ENCODE measurements at places on chromosomes 6 and 20.

DNA sequence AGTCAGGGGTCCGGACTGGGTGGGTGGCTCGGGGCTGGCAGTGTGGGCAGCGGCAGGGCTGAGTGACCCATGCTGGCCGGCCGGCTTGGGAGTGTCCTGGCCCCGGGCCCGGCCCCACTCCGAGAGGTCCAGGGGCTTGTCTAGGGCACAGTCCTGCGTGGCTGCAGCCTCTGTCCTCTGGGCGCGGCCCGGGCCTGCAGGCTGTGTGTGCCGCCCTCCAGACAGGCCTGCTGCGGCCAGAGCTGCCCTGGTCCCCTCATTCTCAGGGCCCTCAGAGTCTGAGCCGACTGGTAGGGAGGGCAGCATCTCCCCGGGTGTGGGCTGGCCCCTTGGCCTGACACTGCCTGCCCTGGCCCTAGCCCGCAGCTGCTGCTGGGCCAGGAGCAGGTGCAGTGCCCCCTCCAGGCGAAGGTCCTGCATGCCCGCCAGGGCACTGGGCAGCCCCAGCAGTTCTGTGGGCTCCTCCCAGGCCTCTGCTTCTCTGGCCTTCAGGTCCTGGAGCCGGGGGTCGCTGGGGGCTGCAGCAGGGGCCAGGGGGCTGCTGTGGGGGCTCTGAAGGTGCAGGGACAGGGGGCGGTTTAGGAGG is 6.9 kb upstream of the CABLES2 start:
- DNase-seq = no peak

- DNase-seq = no peak
Observed at GRCh38 chr6:3499603-3500002, 42.8 kb upstream of the SLC22A23 start.

DNA sequence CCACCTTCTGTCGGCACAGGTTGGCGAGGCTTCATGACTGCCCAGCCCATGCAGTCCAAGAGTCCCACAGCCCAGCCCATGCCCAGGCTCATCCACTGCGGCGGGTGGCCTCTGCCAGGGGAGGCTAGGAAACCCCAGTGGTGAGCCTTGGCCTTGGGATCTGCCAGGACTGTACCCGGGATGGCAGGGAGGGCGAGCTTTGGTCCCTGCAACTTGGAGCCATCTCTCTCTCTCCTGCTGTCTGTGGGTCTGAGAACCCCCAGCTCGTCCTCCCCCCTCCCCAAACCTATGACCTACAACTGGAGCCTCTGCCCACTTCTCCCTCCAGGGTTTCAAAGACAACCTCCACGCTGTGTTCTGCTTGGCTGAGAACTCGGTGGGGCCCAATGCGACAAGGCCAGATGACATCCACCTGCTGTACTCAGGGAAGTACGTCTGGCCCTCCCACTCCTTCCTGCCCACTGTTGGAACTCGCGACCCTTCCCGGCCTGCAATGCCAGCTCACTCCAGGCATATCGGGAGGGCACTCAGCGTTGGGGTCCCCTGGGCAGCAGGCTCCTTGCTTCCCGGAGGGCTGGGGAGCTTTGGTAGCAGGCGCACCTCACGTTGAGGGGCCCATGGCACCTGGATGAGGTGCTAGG is 19.7 kb downstream of the NPEPL1 start:
- DNase-seq = no peak

- DNase-seq = peak; percentile 14
Observed at GRCh38 chr6:12383448-12383847, 93.3 kb downstream of the EDN1 start.

- no peak for DNase-seq
Observed at GRCh38 chr6:76992553-76992952, 470.7 kb downstream of the HTR1B start.

DNA sequence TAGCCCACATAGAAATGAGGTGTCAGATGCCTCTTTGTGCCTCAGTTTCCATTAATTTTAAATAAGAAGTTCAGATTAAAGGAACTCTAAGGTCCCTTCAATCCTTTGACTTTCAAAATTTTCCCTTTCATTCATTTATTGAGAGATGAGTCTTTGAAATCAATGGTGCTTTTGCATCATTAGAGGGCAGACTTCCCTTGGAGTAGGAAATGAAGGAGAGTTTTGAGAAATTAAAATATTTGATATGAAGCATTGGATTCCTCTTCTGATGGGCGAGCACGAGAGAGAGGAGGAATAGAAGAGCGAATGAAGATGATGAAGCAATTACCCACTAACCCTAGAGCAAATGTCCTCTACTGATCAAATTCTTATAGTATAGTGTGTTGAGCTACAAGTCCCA is 105.7 kb downstream of the EDN1 start:
- DNase-seq = no peak

- DNase-seq = no peak
Observed at GRCh38 chr6:122788208-122788607, 850 bp upstream of the SMPDL3A start.

- peak; percentile 7 for DNase-seq
Observed at GRCh38 chr6:71287926-71288227, 734 bp upstream of the OGFRL1 start.

DNA sequence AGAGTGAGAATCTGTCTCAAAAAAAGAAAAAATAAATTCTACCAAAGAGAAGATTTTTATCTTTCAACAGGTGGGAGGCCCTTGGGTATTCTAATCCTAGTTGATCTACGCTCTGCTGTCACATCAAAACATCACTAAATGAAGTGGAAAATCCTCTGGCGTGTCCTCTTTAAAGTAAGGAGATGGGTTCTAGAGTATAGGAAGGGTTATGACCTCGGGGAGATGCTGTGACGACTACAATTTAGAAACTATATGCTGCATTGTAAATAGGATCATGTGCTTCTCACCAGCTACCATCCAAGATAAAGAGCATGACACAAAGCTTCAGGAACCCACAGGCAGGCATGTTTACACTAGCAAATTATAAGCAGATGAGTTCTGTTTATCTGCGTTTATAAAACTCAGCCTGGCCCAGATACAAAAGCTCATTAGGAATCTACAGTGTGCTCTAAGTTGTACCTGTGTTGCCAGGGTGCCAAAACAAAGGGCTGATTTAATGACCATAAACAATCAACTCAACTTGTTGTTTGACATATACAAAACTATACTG is 197.1 kb upstream of the PLN start:
- no peak for DNase-seq

DNA sequence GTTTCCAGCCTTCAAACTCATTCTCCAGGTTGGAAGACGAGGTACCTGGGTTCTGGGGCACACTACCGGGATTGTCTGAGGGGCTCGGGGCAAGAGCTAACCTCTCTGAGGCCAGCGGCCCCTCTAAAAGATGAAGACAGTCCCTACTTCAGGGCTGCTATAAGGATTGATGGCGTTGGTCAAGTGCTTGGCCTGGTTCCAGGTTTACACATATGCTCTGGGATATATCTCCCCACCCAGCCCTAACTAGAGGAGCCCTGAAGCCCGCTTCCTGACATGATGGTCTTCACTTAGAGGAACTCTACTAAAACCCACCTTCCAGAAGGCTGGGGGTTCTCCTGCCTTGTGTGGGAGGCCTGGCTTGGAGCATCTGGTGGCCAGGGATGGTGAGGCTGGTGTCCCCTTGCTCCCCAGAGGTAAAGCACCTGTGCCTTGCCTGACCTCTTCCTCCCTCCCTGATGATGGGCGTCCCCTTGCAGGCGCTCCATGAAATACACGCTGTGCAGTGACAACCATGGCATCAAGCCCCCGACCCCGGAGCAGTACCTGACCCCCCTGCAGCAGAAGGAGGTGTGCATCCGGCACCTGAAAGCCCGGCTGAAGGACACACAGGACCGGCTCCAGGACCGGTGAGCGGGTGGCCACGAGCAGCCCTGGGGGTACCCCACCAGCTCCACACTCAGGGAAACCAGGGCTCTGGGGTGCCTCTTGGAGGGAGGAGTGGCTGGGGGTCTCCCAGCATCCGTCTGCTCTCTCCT is 28.7 kb downstream of the SDCBP2 start:
- no peak for DNase-seq

GRCh38 chr20:10714236-10714975 is 40.6 kb upstream of the JAG1 start:
- DNase-seq = no peak

GRCh38 chr20:21303872-21304586 is 898 bp downstream of the XRN2 start:
- DNase-seq = peak; percentile 63

DNA sequence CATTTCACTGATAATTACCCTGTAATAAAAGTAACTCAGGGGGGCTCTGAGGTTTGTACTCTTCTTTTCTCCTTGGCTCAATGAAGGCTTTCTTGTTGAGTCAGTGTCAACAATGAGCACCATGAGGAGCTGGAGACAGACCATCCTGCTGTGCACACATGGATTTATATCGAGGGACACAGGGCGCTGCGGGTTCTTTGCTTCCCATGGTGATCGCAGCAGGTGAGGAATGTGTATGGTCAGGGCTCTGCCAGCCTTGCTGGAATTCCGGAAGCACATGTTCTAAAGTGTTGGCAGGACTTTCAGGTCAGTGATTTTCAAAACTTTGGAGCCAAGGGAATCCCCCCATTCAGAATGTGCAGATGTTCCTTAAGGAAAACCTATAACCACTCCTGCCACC is 27.1 kb downstream of the SMOC2 start:
- no peak for DNase-seq

DNA sequence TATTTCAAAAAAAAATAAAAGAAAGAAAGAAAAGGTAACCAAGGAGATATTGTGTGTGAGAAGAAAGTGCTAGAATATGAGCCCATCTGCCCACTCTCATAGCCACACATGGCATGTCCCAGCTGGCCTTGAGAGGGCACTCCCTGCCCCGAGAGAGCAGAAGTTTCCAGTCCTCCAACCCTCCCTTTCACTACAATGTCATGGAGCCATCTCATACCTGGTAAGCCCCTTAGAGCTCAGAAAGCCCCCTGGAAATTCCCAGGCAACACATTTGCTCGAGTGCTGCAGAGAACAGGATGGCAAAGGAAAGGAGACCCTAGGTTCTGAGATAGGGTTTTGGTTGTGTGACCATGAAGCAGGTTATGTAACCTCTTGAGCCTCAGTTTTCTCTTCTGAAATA is 75.8 kb upstream of the RIN2 start:
- no peak for DNase-seq

DNA sequence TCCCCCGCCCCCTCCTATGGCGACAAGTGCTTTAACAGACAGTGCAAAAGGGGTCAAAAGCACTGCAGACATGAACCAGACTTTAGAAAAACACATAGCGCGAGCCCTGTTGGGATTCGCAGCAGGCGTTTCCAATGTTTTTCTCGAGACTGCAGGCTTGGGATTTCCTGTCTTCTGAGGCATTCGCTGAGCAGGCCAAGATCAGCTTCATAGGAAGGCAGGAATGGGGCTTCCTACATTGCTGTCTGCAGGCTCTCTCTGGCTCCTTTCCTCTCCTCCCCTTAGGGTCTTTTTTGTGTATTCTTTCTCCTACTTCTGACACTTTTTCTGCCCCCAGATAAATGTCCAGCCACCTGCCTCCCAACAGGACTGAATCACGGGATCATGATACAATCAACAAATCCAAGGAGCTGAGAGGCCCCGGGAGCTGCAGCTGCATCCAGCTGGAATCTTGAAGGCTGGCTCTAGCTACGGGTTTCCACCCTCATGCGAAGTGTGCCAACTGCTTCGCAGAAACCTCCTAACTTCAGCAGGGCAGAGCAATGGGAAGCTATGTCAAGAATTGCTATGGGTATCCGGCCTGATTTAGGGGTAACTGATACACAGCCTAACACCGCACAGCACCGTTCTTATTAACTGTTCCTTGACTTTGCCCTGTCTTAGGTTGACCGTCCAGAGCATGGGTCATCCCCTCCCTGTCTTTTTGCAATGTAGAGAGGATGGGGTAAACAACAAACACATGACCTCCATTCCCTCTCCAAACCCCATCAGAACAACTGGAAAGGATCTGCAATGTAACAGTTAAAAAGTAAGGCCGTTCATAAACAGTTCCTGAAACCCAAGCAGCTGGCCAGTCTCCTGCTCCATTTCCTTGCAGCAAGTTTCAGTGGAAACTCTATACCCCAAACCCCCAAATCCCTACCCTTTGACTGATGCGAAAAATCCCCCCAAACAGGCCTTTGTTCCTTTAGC is 31.5 kb downstream of the SNX5 start:
- no peak for DNase-seq

GRCh38 chr6:15489261-15489962 is 173.4 kb downstream of the DTNBP1 start:
- DNase-seq = peak; percentile 74

- no peak for DNase-seq
Observed at GRCh38 chr6:55778705-55779104, 96.7 kb downstream of the BMP5 start.

DNA sequence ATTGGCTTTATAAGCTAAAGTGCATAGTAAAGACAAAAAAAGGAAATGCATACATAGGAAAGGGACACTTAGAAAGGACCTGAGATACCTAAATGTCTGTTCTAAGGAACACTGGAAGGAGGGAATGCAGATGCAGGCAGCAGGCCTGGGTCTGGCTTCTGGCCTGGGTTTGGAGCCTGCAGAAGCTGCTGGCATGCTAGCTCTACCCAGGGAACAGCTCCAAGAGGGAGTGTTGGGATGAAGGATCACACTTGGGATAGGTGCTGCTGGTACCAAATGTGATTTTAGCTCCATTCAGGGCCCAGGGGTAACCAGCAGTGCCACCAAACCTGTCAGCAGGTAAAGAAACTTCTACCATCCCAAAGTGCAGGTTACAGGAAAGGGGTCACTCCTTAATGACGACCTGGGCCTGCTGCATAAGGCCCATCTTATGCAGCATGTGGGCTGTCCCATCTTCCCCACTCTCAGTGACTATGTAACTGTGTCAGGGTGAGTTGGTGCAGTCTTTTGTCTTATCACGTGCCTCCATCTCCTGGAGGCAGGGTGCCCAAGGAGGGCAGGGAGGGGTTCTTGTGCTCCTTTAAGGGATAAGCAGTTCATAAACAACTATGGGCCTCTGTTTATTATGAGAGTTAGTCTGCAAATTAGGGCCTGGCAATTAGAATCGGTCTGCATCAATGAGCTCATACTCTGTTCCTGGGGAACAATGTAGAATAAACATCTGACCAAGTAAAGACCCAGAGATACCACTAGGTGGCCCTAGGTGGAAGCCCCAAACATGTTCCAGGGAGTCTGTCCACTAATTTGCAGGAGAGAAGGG is 26.9 kb downstream of the DDX27 start:
- DNase-seq = peak; percentile 46

- no peak for DNase-seq
Observed at GRCh38 chr20:21693322-21693721, 12.1 kb upstream of the PAX1 start.

- DNase-seq = no peak
Observed at GRCh38 chr20:48791666-48792071, 36.1 kb downstream of the PREX1 start.

DNA sequence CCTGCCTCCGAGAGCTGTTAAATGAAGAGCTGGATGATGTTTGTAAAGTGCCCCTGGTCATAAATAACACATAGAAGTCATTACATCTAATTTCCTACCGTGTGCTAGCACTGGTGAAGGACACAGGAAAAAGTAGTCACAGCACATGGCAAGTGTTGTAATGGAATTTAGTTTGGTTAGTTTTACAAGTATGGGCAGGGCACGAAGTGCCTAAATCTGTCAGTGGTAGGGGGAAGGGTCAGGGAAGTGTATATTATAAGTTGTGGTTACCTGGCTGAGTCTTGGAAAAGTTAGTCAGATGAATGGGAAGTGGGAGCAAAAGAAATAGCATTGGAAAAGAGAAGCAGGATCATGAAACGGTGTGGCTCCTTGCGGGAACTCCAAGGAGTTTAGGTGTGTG is 1.6 kb downstream of the RIPPLY2 start:
- DNase-seq = no peak

- DNase-seq = no peak
Observed at GRCh38 chr20:62101078-62101477, 21.2 kb upstream of the LSM14B start.
